ENCODE measurements at places on chromosomes 7 and 10.

DNA sequence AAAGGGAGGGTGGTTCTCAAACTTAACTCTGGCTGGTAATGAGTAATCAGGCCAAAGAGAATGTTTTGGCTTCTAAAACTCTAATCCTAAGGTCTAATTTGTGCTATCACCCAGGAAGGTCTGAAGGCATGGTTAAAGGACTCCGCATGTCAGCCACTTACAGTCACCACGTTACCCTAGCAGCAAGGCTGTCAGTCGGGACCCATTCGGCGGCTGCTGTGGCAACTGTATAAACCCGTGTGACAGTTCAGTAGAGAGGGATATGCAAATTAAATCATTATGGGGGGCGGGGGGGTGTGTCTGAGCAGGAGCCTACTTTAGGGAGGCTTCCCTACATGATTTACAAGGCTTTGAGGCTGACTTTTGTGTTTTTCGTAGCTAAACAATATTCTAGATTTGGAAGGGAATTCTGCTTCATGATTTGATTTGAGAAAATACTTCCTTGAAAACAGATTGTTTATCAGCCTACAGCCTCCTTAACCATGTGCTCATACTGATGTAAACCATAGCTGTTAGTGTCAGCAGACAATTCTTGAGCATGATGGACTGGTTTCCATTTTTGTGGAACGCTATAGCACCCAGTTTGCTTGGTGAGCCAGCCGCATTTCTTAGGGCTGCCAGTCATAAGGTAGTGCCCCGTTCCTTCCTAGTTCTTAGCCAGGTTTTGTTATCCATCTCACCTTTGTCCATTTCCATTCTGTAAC is 284.4 kb downstream of the USP6NL start:
- DNase-seq: no peak

GRCh38 chr10:132889556-132889955 is 52.8 kb downstream of the CFAP46 start:
- DNase-seq: no peak

DNA sequence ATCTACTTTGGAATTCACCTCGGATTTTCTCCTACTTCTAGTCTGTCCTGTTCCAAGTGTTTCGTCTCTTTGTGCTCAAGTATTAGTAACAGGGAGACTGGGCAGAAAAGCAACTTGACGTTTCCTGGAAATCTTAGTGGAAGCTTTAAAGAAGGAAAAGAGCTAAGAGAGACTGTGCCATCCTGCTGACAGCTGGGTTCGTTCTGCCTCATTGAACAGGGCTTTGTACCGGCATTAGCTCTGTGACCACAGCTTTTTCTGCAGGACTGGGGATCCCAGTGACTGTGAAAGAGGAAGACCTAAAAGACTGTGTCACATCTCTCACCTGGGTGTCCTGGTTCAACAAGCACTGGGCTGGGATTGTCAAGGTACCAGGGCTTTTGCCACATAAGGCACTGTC is 70.8 kb upstream of the CDCA7L start:
- no peak for DNase-seq

DNA sequence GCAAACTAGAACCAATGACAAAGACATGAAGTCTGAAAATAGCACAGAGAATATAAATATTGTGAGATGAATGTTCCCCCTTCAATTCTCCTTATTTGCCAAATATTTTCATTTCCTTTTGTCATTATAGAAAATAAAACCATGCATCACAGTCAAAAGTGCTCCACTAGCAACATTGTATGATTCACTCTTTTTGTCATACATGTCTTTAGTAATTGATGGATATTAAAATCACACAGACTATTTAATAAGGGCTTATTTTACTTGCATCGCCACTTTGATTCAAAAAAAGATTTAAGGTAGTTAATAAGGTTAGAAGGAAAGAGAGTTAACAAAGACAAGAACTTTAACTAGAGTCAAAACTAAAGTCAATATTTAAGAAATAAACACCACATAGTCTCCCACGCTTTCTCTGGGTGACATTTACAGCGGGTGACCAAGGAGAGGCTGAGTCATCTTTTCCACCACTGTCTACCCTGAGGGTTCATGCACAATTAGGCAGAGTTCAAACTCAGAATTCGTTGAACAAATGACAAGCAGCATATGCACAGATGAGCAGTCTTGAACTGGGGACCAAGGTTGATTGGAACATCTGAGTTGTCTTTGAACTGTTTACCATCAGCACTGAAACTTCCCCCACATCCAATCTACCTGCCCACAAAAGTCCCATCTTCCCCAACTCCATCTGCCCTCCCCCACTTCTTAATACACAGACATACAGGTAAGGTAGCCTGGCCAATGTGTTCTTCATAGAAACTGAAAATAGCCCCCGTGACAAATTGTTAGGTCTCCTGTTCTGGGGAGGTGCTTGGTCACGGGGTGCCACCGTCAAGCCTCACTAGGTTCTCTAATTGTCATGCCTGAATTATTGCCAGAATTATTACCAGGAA is 42.5 kb downstream of the C7orf25 start:
- no peak for DNase-seq

DNA sequence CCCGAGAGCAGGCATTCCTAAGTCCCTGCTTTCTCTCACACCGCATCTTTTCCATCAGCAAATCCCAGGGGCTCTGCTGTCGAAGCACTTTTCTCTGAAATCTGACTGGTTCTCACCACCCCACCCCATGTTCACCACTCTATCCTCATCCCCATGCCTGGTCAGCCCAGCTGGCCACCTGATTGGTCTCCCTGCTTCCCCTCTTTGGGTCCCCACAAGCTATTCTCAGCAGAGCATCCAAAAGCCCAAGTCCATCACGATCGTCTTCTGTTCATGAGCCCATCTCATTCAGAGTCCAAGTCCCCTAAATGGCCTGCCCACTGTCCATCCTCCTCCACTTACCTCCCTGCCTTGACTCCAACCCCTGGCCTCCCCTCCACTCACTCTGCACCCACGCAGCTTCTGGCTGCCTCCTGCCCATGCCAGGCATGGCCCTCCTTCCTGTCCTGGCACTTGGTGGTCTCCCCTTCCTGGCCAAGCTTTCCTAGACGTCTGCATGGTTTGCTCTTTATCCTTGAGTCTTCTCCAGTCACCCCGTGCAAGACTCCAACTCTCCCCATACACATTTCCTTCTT is 1.6 kb upstream of the PPP2R2D start:
- no peak for DNase-seq

DNA sequence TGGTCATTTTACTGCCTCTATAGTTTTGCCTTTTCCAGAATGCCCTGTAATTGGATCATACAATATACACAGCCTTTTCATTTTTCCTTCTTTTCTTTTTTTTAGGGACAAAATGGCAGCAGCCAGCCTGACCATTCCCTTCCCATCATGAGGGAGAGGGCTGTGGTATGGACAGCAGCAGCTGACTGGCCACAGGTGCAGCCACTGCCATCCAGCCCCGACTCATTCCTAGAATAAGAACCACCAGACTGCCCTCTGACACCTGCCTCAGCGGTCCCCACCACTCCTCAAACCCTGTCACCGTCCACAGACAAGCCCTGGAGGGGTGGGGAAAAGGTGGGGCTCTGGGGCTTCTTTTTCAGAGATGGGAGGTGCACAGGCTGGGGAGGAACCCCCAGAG is 92.8 kb downstream of the EPDR1 start:
- DNase-seq: no peak

Data from activated naive CD4-positive, alpha-beta T cell (primary cell).